ENCODE measurements at places on chromosomes 2 and 18.

- no peak for DNase-seq
Measured at GRCh38 chr2:24471662-24472061, 19.4 kb upstream of the NCOA1 start.

DNA sequence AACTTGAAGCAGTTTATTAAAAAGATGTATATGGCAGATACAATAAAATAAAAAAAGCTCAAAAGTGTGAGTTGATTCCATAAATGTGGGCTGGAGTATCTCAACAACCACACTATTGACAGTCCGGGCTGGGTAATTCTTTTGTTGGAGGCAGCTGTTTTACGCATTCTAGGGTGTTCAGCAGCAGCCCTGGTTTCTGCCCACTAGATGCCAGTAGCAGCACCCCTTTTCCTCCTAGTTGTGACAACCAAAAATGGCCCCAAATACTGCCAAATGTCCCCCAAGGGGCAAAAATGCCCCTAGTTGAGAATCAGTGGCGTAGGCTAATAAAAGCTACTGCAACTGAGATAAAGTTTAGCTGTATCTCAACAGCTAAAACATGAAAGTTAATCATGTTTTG, 44.8 kb downstream of the CHMP3 start:
- DNase-seq, result no peak

DNA sequence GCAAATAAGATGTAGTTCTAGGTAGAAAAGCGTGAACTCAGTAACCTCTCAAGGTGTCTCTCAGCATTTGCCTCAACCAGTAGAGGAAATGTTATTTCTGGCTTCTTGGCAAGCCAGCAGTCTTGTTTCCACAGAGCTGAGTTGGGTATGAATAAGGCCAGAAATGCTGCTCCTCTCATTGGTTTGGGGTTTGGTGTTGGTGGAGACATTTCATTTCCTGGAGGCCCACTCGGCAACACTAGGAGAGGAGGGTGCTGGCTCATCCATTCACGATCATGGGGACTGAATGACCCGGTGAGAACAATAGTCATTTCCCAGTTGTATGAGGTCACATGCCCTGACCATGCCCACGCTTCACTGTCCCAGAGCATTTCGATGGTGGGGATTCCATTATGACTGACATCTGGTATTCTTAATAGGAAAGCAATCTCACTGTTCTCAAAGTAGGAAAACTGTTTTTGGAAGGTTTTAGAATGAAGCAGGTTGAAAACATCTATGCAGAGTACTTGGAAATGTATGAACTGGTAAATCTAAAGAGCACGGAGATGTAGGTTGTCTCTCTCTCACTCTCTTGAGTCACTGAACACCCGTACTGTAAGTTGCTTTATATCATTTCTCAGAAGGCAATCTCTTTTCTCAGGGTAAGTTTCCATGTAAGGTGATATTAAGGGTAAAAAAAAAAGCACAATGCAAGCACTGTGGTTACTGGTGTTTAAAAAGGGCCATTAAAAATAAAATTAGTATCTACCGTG, 37.1 kb upstream of the CTLA4 start:
- DNase-seq, result no peak

DNA sequence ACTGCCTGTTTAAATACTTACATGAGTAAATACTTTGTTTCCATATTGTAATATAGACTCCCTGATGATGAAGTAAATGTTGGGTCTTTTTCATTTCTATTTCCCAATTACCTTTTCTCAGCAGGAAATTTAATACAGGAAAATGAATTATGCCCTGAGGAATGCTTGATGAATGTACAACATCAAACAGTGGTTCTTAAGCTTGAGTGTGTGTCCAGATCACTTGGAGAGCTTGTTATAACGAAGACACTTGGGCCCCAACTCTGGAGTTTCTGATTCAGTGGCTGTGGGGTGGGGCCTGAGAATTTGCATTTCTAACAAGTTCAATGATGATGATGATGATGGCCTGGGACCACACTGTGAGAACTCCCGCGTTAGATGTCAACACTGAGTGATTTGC, 7.1 kb upstream of the ME2 start:
- no peak for DNase-seq

DNA sequence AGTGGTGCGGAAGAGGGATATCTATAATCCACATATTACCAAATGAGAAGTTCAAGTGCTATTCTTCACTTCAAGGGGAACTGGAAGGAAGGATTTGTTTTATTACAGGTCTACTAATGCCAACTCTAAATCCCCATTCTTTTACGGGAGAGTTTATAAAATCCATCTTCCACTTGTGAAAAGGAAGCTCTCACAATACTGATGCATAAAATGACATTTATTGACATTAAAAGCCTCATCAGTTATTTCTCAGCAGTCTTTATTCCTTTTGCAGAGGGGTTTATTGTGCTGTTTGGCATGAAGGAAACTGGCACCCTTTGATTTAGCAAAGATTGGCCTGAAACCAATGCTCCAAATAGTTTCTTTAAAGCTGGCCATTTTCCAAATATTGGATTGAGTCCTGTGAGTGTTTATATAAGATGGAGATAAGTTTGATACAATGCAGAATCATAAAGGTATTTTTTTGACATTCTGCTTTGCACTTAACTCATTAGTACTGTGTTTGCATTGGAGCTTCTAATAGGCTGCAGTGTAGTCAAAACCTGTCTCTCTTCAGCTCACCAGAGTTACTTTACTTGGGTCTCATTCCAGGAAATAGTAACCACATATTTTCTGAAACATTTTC, 26.6 kb downstream of the LRP1B start:
- DNase-seq, result no peak

- no peak for DNase-seq
Measured at GRCh38 chr2:195498176-195498575, 158.8 kb upstream of the SLC39A10 start.

GRCh38 chr18:67199993-67200617, 316.4 kb downstream of the DSEL start:
- DNase-seq, result peak; percentile 1

GRCh38 chr2:206212673-206213513, 53.2 kb downstream of the EEF1B2 start:
- DNase-seq, result peak; percentile 44

DNA sequence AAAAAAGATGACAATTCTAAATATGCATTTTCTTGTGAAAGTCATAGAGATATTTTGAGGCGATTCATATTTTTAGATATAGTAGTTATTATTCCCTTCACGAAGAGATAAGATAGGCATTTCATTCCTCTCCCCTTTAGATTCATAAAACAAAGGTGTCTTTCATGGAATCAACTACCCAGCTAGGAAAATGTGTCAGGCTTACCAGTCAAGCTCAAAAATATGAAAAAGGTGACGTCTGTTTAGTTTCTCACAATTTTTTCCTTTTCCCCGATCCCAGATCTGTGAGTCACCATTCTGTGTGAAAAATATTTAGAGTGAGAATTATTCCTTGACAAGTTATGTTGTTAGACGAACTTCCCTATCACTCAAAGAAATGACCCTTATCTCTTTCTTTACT, 95.4 kb upstream of the FN1 start:
- peak; percentile 70 for DNase-seq

GRCh38 chr18:31680831-31681568, 3.4 kb downstream of the B4GALT6 start:
- DNase-seq, result no peak

DNA sequence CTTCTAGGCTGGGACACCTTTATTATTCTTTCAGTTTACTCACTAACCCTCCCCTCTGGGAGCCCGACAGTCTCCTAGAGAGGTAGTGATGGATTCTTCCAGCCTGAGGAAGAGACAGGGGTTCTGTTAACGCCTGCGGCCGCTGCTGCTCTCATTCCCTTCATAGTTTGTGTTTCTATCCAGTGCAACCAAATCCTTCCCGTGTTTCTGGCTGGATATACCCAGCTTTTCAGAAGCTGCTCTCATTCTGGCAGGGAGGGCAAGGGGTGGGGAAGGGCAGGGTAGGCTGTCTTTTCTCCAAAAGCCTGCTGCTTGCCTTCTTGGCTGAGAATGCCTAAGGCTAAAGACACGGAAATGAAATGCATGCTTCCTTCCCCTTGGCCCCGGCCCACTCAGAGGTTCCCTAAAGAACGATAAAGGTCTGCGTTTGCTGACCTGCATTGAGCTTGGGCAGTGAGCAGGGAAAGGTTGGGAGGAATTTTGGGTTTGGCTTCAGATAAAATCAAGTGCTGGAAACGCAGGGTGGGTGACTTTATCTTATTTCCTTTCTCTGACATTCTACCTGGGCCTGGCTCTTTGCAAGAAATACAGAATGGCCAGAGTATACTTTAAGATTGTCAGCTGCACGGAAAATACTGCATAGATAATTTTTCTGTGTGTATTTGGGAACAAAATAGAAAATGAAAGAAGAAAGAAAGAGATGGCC, 390.9 kb downstream of the NBAS start:
- DNase-seq, result no peak

GRCh38 chr2:51084750-51085149, 52.8 kb upstream of the NRXN1 start:
- DNase-seq, result no peak

- DNase-seq, result no peak
Measured at GRCh38 chr2:66802877-66803276, 368.0 kb downstream of the MEIS1 start.

DNA sequence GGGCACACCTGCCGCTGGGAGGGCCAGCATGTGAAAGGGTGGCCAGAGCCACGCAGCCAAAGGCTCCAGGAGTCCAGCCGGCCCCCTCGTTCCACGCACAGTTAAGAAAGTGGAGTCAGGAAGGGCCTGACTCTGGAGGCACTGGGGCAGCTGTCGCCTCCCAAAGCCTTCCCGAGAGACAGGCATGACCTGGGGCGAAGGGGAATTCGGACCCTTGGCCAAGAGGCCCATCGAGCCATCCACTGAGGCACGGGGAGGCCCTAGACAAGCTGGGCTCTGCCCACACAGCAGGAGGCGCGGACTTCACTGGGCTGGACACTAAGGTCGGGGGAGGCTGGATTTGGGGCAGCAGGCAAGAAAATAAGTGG, 38.5 kb upstream of the SNED1 start:
- DNase-seq, result no peak

- DNase-seq, result peak; percentile 87
Measured at GRCh38 chr2:216713691-216714336, 18.5 kb upstream of the IGFBP5 start.

DNA sequence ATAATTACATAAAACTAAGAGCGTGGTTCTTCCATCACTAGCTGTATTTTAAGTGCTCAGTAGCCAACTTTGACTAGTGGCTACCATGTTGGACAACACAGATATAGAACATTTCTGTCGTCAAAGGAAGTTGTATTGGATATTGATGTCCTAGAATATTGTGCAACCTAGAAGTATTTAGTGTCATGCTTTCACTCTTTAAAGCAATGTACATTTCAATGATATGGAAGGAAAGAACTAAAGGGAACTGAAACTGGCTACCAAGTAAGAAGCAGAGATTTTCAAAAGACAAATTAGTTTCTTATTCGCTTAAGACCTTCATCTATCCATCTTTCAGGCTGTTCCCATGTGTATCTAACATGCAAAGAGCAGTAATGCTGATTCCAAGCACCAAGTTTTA, 85.4 kb upstream of the EML6 start:
- no peak for DNase-seq

- DNase-seq, result no peak
Measured at GRCh38 chr2:85723707-85724360, 29.7 kb downstream of the GNLY start.

DNA sequence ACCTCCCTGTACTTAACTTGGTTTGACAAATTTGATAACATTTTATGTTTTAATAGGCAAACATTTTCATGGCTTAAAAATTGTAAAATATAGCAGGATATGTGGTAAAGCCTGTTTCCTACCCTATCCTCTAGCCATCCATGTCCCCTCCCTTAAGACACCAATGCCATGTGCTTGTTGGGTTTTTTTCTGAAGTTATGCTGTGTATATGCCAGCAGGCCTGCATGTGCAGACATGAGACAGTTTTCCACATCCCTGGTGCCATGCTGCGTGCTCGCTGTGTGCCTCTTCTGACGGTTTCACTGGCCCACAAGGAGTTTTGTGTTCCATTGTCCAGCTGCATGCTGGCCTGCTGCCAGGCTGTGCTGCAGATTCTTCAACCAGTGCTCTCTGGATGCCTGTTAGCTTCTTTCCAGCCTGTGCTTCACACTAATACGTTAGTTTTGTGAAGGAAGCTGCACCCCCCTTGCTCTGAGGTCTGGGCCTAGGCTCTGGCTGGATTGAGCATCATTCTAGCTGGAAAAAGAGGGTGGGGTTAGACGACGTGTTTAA, 16.9 kb downstream of the INPP4A start:
- DNase-seq, result no peak

All from NCI-H226 (cell line).